IPS-NIHi11 (cell line): ENCODE measurements at places on chromosomes 12 and 14.
A peak's percentile ranks its signal among the peaks of the same experiment; 100 is the strongest.

- DNase-seq, result no peak
Observed at GRCh38 chr12:11987901-11988300, 82.8 kb upstream of the BCL2L14 start.

- DNase-seq, result no peak
Observed at GRCh38 chr14:89265234-89265633, 151.8 kb downstream of the FOXN3 start.

- no peak for DNase-seq
Observed at GRCh38 chr14:95533391-95533821, 1.4 kb upstream of the GLRX5 start.

DNA sequence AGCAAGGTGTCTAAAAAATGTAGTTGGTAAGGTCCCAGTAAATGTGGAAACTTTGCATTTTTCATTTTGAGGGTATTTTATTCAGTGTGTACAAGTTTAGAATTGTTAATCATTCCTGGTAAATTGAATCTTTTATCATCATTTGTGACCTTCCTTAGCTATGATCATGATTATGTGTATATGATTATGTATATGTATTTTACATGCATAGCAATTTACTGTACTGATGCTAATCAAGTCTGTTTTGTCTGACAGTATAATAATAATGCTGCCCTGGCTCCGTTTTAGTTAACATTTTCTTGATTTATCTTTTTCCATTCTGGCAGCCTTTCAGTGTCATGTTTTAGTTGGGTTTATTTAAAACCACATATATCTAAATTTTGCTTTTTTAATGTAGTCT lies 9.4 kb downstream of the WASHC4 start:
- DNase-seq, result no peak

DNA sequence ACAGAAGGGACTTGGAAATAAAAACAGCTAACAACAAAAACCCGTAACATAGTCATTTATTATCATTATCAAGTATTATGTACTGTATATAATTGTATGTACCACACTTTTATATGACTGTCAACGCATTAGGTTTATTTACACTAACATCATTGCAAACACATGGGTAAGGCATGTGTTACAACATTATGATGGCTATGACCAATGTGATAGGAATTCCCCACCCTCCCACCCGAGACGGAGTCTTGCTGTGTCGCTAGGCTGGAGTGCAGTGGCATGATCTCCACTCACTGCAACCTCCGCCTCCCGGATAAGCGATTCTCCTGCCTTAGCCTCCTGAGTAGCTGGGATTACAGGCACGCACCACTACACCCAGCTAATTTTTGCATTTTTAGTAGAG lies 82.6 kb downstream of the ERC1 start:
- DNase-seq, result no peak

DNA sequence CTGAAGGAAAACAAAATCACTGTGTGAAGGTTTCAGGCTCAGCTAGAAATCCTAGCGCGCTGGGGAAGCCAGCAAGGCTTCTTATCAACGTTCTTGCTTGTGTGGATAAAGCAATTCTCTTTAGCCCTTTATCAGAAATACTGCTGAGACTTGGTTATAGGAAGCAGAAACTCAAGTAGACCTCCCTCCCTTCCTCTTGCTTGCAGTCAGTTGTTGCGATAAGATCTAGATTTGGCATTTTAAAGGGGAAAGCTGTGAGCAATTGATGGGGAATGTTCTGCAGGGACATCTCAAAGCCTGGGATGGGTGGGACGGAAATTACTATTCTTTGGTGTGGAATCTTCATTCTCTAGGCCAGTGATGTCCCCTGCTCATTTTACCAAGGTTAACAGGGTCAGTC lies 76.4 kb upstream of the ANO4 start:
- peak; percentile 11 for DNase-seq

DNA sequence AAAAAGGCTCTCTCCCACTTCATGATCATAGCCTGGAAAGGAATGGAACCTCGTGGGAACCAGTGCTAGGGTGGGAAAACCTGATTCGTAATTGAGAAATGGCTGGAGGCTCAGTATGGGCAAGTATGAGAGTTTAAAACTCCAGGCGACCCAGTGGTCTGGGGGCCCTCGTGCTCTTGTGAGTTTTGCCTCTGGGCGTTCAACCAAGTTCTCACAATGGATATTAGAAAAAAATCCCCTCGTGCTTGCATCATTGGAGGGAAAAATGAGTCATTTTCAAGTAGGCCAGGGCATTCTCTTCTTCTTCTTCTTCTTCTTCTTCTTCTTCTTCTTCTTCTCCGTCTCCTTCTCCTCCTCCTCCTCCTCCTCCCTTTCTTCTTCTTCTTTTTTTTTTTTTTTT lies 39.0 kb downstream of the GPR68 start:
- no peak for DNase-seq

- DNase-seq, result no peak
Observed at GRCh38 chr14:58919217-58919616, 269.2 kb upstream of the DAAM1 start.

- no peak for DNase-seq
Observed at GRCh38 chr12:132711080-132711843, 620 bp downstream of the PGAM5 start.

DNA sequence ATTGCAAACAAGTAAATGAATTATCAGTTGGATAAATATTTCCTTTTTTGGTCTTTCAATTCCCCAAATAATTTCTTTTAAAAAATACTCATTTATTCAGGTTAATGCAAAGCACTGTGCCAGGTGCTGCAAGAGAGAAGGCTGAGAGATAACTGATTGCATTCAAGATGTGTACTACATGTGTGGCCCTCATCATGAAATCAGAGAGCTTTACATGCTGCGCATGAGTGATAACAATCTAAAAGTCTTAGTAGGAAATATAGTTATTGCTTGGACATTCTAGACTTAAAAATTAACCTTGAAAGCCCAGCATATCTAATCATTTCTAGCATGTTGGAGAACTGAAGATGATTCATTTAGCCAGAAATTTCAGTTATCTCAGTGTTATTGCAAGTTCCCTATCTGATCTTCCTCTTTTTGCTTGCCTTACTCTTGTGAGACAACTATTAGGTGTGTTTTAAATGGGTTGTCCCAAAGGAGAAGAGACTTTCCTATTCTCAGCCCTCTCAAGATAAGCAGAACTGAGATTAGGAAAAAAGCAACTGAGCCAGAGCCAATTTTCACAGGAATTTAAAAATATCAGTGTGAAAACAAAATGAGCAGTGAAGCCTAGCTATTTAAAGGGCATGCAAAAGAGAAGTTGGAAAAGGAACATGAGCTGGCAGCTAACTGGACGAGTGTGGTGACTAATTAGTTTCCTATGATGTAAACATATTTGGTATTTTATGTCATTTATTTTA lies 60.9 kb downstream of the PLEKHA5 start:
- no peak for DNase-seq

DNA sequence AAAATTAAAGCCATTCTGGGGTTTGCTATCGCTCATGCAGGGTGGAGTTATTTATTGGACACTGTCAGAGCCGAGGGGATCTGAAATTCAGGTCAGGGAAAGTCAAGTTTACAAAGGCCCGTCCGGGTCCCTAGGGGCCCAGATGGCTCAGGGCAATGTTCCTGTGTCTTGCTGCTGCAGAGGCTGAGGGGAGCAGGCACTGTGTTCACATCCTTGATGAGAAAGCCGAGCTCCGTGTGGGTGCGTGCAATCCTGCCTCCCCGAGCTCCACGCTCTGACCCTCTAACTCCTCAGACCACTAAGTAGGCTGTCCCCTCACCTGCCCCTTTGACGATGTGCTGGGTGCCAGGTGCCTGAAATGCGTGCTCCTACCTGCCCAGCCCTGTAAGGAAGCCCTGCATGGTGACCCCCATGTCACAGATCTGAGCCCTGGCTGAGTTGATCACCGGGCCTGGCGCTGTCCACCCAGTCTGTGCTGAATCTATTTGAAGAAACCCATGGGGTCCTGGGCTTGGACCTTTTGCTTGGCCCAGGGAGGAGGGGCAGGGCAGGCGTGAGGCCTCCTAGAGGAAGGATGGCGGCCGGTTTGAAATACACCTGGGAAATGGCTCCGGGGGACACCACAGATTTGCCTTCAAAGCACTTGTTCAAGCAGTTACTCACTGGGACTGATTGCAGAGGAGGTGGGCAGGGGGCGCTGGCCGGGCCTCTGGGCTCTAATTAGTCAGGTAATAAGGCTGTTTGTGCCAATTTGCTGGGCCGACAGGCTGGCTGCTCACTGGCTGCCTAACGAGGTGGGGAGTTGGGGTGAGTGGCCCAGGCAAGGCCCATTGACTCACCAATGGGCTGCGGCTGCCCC lies 204.3 kb downstream of the KIF26A start:
- DNase-seq, result peak; percentile 83

DNA sequence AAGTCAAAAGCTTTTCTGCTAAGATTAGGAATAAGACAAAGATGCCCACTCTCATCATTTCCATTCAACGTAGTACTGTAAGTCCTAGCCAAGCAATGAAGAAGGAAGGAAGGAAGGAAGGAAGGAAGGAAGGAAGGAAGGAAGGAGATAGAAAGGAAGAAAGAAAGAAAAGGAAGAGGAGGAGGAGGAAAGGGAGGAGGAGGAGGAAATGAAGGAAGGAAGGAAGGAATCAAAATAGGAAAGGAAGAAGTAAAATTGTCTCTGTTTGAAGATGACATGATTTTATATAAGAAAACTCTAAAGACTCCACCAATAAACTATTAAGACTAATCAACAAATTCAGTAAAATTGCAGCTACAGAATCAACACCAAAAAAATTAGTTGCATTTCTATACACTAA lies 66.0 kb upstream of the DHRS4 start:
- DNase-seq, result no peak

- no peak for DNase-seq
Observed at GRCh38 chr12:53468282-53468681, 16.4 kb downstream of the PCBP2 start.

GRCh38 chr12:39464976-39465695 lies 22.2 kb upstream of the KIF21A start:
- no peak for DNase-seq

DNA sequence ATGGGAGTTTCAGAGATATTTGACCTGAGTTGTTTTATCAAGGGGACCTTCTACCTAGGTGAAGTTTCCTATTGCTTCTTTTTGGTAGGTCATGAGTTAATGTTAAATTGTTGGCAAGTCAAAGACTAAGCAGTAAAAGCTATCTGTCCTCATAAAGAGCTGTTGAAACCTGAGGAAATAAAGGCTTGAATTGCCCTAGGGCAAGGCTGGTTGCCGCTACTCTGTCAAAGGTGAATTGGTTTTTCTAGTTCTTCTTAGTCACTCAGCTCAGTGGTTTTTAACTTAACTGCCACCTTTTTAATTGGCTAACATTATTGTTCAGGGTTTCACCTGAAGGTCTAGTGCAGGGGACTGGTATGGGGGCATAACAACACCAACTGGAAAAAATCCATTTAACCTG lies 441.6 kb upstream of the FBXO33 start:
- DNase-seq, result no peak

GRCh38 chr14:53955671-53956426 lies 776 bp downstream of the BMP4 start:
- no peak for DNase-seq

DNA sequence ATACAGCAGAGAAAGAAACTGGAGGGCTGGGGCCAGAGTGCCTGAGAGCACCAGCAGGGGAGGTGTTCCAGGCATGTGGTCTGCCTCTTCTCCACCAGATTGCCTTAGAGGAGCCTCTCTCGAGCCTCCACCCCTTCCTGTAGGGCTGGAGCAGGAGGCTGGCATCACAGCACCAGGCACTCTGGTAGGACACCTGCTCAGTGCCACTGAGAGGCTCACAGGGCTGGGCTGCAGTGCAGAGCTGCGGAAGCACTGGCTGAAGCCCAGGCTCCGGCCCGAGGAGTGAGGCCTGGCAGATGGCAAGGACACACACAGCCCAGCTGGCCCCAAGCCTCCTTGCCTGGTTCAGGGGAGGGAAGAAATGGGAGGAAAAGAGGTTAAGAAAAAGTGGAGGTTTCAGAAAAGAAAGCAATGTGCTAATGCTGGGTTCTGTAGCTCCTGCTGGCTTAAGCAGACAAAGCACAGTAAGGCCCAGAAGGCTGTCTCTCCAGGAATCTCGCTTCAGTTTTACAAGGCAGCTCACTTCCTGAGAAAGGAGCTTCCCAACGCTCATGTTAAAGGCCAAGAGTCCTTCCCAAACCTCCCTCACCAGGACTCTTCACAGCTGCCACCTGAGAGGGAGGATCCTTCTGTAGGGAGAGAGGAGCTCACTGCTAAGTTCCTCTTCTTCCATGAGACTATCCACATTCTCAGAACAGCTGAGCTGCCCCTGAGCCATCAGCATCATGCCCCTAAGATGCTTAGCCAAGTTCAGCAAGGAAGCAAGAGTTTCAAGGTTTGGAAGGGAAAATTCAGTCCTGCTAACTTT lies 23.8 kb downstream of the SPTB start:
- no peak for DNase-seq

DNA sequence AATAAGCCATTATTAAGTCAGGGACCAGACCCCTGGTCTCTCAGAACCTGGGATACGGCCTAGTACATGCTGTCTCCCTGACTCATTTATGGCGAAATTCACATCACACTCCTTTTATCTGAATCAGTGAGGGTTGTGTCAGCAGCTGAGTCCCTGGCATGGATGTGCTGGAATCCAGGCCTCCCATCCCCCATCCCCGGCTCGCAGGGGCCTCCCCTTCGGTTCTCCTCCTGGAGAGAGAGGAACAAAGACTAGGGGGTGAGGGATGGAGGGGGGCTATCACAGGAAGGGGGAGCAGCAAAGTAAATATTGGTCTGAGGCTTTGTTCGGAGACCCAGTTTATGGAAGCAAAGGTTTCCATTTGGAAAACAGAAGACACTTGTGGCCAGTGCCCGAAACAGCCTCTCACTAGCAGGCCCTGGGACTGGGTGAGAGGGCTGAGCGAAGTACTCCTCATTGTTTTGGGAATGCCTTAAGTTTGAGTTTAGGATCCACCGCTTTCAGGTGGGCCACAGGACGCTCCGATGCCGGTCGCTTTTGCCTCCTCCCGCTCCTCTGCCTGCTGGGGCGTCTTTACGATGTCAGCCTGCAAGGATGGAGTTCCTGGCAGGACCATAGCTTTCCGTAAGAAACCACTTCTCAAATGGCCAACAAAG lies 145.0 kb downstream of the PRKCH start:
- DNase-seq, result peak; percentile 68
